ENCODE measurements at places on chromosomes 2 and 18. TPM values are rescaled to one million over a fixed set of nuclear protein-coding genes. Genes with fewer than 3 reads are reported as not detected.

The TMEM198 gene
- 0.03 TPM for total RNA-seq

The ZBTB14 gene
- total RNA-seq = 17.3 TPM

DNA sequence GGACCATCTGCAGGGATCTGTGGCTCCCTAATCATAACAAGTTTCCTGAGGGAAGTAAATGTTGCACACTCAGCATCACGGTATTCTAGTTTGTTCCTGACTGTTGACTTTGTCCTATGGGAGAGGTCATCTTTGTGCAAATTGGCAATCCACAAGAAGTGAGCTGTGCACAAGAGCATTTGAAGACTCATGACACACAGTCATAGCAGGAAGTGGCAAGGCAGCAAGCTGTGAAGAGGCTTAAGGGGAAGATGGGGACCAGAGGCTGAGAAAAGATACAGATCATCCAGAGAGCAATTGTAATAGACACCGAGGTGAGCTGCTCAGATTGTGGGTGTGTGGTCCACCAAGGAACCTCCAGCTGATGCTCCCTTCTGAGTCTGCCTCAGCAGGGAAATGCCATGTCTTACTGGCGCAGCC is 2.7 kb downstream of the TNP1 start:
- no peak for DNase-seq

DNA sequence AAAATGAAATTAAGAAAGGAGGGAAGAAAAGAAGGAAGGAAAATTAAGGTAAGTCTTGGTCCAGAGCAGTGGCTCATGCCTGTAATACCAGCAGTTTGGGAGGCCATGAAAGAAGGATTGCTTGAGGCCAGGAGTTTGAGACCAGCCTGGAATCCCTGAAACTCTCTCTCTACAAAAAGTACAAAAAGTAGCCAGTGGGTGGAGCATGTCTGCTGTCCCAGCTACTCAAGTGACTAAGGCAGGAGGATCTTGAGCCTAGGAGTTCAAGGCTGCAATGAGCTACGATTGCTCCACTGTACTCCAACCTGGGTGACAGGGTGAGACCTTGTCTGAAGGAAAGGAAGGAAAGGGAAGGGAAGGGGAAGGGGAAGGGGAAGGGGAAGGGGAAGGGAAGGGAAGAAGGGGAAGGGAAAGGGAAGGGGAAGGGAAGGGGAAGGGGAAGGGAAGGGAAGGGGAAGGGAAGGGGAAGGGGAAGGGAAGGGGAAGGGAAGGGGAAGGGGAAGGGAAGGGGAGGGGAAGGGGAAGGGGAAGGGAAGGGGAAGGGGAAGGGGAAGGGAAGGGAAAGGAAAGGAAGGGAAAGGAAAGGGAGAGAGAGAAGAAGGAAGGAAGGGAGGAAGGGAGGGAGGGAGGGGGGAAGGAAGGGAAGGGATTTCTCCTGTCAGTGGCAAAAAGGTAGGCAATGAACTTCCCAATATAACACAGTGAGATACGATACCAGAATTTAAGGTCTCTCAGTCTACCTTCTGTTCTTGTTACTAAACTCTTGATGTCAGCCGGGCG is 412.8 kb downstream of the CMPK2 start:
- DNase-seq = no peak

DNA sequence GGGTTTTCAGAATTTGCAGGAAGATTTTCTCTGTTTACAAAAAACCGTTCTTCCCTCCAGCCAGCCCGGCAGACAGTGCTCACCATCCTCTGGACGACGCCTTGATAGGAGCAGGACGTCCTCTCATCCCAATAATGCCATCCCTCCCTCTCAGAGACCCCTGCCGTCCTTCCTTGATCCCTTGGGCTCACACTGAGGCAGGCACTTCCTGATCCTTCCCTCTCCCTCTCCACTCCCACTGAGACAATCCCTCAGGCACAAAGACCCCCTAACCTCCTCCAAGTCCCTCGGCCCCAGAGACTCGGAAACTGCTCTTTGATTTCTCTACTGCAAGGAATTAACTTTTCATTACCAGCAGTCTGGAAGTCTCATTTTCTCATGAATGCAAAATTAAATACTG is 42.5 kb downstream of the PAX3 start:
- DNase-seq = no peak

The SCN2A gene
- total RNA-seq = 0.05 TPM

The GALR1 gene
- total RNA-seq = not detected

The GCG gene
- not detected for total RNA-seq

DNA sequence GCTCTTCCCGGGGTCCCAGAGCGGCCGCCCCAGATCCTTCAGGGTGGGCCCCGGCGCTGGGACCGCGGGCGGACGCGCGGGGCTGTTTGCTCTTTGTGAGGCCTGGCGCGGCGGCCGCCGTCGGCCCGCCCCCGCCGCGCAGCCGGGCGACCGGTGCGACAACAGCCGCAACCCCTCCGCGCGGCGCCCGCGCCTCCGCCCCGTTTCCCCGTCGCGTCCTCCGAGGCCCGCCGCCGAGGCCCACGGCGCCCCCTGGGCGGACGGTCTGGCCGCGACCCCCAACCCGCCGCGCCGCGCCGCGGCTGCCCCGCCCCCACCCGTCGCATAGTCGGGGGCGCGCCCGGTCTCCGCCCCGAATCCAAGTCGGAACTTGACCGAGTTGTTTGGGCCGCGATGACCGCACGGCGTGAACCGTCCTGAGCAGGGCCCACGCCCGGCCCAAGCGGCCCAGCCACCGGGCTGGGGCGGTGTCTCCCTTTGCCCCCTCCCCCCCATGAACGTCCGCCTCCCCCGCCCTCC is 448 bp downstream of the YPEL5 start:
- DNase-seq = no peak

DNA sequence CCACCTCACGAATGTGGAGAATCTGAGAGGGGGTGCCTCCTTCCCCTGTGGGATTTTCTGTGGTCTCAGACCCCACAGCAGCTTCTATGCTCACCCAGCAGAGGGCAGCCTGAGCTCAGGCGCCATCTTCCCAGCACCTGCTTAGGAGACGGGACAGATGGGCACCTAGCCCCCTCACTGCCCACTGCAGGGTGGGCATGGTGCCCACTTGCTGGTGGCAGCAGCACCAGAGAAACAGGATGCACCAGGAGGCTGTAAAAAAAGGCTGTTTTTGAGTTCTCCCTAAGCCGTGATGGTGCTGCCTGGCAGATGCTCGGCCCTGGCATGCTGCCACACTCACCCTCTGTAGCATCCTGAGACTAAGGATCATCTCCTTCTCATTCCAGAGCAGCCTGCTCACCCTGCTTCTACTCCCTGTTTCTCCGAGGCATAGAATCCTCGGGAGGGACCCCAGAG is 19.1 kb upstream of the SLC20A1 start:
- DNase-seq = peak; percentile 79

DNA sequence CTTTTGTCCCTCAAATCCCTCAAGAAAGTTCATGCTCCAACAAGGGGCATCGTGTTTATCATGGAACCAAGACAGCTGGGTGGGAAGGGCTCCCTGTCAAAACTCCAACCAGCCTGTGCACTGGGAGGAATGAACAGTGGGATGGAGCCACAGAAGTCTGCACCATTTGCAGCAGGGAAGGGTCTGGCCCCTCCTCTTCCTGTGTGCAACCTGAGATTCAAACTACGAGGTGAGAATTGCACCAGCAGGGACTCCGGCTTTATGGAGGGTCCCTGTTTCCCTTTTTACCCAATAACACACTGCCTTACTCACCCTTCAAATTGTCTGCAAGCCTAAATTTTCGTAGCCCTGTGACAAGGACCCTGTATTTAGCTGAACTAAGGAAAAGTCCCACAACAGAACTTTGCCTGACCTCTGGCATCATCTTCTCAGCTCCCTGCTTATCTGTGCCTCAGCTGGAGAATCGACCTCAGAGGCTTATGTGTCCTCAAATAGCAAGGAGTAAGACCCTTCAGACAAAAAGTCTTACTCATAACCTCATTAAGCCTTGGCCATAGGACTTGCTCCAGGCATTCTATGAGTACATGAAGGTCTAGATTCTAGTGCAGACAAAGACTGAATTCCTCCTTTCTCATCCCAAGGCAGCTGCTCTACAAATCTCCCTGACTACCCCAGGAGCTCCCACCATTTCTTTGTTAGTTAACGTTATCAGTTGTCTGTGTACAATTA is 178.3 kb upstream of the SERPINE2 start:
- no peak for DNase-seq

DNA sequence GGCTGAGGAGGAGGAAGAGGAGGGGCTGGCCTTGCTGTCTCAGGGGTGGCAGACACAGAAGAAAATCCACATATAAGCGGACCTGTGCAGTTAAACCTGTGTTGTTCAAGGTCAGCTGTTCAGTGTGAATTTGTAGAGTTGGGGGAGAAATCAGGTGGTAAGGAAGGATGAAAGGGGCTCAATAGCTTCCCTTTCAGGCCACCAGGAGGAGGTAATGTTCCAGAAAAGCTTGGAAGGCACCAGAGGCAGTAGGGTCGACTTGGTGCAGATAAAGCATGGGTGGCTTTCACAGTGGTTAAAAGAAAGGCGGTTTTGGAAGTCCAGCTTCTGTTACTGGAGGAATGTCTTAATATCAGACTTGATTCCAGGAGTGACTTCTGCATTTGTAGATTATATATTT is 167.4 kb downstream of the THSD7B start:
- peak; percentile 11 for DNase-seq
